Endothelial cell of umbilical vein (primary cell): ENCODE measurements at places on chromosomes 12 and 14.

DNA sequence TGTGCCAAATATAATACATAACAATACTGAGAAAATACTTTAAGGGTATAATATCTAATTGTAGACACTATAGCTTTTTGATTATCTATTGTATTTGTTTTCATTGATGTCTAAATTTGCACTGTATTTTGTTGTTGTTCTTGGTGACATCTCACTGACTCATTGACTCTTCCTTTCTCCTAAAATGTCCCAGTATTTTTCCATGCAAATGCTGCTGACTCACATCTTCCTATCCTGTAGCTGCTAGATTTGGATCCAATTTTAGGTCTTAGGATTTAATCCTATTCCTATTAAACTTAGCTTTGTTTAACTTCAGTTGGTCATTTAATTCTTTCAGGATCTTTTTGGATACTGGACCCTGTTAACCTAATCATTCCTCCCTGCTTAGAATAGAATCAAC, 148.5 kb downstream of the TMTC2 start:
- peak; percentile 76 for DNase-seq

DNA sequence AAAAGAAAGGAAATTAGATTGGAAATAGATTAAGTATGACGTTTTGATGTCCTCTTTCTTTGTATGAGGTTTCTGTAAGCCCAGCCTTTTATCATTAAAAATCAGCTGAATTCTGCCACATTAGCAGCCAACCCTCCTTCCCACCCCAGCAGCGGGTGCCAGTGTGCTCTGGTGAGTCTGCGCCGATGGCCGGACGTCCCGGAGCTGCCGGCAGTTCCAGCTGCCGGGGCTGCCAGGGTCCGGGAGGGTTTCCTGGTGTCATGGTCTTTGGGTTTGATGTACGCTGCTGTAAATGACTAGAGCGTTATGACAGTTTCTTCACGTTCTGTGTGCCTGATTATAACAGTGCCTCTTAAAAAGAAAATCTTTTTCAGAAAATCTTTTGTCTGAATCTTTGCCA, 51.5 kb upstream of the DYNC1H1 start:
- no peak for DNase-seq

DNA sequence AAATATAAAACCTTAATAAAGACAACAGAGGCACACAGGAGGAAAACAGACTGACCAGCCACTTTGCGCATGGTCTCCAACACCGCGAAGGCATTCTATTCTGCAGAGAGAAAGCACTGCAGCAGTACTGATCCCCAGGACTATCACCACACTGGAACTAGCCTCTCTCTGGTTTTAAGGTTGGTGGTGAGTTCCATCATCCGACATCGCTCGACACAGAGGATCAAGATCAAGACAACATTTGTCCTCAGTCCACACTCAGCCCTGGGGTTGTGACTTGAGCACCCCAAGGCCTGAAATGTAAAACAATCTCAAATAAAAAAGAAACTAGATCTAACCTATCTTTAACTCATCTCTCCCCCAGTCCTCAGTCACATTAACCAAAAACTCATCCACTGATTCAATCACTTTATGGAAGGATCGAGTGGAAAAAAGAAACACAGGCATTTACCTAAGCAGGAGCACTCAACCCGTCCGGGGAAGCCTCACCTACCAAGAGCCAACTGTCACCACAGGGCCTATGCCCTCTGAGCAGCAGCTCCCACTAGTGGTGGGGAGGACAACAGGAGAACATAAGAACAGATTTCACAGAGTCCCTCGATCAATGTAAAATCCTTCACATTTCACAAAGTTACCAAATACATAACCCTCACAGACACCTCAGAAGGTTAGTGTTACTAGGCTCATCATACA, 17.7 kb downstream of the STXBP6 start:
- no peak for DNase-seq

DNA sequence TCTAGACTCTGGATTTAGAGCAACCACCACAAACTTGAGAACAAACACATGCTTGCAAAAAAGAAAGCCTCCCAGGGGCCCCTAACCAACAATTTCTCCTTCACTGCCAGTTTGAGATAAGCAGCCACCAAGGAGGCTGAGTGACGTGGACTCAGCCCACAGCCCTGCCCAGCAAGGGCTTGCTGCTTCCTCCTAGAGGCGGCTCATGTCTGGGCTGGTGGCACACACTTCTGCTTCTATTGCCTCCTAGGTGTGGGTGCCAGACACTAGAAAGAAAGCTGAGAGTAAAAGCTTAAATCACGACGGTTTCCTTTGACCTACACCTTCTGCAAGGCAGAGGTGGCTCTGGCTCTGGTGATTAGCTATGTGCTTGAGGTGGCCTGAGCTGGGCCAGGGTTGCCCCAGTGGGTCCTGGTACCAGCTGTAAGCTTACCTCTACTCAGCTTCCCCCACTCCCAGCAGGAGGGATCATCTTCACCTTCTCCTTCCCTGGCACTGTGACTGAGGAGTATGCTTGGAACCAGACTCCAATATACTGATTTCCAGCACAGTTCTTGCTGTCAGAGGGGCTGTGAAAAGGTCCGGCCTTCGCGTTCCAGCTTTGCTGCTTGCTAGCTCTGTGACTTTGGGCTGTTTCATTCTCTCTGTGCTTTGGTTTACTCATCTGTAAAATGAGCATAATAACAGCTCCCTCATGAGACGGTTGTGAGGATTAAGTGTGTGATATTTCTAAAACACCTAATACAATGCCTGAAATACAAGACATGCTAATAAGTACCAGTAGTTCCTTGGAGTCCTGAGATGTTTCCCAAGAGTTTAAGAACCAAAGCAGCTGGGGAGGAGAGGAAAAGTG, 89.7 kb upstream of the PARP11 start:
- no peak for DNase-seq

DNA sequence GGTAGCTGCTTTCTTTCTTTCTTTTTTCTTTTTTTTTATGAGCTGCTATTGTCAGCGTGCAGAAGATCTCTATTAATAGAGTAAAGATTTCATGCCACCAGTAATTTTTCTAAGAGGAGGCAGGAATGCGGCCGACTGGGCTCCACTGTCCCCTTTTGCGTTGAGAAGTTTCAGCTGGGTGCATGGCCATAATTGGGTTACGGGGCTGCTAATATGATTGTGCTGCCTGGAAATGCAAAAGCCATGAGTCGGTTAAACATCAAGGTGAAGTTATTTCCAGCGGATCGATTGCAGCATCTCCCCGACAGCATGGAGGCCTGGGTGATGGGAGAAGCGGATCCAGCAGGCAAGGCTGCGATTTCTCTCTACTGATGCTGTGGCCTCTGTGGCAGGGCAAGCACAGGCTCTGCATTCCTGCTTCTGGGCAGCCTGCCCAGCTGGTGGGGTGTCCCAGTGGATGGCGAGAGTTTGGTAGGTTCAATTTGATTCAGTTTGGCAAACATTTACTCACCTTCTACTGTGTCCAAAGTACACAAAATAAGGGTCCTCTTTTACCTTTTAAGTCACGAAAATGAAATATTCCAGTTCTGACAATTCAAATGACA, 54.4 kb upstream of the PRMT8 start:
- DNase-seq = no peak

DNA sequence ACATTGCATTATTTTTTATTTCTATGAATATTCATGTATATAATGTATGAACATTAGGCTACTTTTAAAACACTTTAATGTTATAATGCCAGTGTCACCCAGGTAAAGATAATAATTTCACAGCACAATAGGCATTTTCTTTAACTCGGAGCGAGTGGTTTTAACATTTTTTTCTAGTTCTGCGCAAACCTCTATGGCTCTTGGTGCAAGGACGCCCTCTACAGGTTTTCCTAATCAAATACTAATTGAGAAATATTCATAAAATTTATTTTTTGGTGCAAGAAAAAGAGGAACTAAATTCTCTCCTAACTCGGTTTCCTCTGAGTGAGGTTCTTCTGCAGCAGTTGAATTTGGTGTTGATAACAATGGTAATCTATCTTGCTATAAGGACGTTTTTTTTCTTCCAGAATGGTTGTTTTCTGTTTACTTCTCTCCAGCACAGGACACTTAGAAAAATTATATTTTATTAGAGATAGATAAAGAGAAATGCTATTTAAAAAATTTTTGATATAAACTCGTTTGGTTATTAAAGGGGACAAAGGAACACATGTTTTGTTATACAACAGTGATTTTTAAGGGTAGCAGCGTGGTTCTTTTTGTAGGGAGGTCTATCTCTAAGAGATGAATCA, 2.4 kb upstream of the WIF1 start:
- peak; percentile 40 for DNase-seq
